Mesothelial cell of epicardium (in vitro differentiated cells): ENCODE measurements at places on chromosomes 6 and 20. TPM values are rescaled to one million over a fixed set of nuclear protein-coding genes. Genes with fewer than 3 reads are reported as not detected.

Gene HLA-DQB1
- total RNA-seq, result 9.0 to 9.8 TPM (median 9.7 TPM) in 3 replicates

Gene HEY2
- total RNA-seq, result 8.8 to 11.7 TPM (median 9.6 TPM) in 3 replicates

Gene PTP4A1
- total RNA-seq, result 47.0 to 51.5 TPM (median 51.1 TPM) in 3 replicates

Gene CEP250
- 65.5 to 69.6 TPM (median 68.4 TPM) in 3 replicates for total RNA-seq

Gene SRSF3
- total RNA-seq, result 404 to 411 TPM (median 407 TPM) in 3 replicates

Gene OR12D1
- total RNA-seq, result not detected in 3 replicates

Gene COL11A2
- total RNA-seq, result 12.6 to 14.4 TPM (median 14.2 TPM) in 3 replicates

Gene ZC3H12D
- total RNA-seq, result 0.44 to 0.72 TPM (median 0.47 TPM) in 3 replicates

DNA sequence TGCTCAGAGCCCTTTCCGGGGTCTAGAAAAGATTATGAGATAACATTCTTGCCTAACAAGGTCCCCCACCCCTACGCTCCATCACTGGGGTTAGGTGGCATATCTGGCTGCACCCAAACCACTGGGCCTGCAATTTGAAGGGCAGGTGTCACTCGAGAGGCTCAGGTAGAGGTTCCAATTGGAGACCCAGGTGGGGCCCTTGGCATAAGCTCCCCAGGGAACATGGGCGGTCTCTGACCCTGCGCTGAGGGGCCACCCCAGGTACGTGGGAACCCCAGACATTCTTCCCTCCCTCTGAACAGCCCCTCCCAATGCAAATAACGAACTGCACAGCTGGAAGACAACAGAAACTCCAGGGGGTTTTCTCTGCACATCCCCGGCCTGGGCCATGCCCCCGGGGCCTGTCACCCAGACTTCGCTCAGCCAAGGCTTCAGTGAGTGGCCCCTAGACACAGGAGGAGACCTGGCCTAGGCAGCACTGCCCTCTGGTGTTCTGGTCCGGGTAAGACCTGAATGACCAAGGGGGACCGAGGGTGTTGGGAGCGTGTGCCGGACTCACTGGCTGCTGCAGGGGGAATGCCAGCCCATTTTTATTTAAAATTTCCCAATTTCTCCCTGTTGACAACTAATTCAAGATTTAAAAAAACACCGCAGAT is 47.5 kb downstream of the DSTN start:
- DNase-seq, result no peak

GRCh38 chr6:4136354-4136831 is 1.0 kb upstream of the ECI2 start:
- DNase-seq, result no peak

DNA sequence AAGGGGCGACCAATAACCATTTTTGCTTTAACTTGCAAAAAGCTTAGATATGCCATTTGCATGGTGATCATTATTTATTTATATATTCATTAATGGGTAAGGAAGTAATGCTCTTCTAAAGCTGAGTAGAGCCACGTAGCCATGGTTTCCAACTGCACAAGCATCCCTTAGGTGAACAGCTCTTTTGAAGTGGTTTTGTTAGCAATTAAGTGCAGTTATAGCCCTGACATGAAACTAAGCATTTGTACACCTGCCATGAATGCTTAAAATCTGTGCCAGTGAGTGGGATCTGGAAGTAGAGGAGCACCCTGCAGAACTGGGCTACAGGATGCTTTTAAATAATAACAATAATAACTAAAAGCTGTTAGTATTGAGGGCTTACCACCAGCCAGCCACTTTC is 19.1 kb downstream of the TRAF3IP2 start:
- DNase-seq, result no peak

DNA sequence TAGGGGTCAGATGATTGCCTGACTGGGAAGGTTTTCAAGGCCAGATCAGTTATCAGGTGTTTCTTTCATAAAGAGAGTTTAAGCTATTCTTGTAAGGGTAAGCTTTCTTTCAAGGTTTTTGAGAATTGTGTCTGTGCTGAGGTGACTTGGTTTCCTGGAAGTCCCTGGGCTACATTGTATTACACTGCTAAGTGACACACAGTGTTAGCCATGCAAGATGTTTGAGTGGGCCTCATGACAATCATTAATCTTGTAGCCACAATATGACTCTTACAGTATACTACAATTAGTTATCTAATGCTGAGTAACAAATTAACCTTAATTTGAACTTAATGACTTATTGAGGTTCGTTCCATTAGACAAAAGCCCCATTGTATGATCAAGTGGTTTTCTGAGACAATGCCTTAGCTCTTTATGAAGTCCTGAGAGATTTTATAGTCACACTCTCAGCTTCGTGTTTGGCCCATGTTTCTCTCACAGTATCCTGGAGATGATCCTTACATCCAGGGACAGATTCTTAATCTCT is 186.7 kb downstream of the RPS12 start:
- no peak for DNase-seq

GRCh38 chr6:105058846-105059245 is 101.9 kb downstream of the LIN28B start:
- DNase-seq, result no peak

DNA sequence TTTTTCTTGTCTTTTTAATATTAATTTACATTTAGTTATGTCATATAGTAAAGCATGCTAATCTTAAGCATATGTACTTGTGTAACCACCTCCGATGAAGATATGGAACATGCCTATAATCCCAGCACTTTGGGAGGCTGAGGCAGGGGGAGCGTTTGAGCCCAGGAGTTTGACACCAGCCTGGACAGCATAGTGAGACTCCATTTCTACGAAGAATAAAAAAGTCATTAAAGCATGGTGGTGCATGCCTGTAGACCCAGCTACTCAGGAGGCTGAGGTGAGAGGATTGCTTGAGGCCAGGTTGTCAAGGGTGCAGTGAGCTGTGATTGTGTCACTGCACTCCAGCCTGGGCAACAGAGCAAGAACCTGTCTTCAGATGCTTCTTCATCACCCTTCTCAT is 628.8 kb upstream of the FLRT3 start:
- DNase-seq, result no peak

GRCh38 chr6:75128878-75129570 is 76.8 kb downstream of the COL12A1 start:
- no peak for DNase-seq

DNA sequence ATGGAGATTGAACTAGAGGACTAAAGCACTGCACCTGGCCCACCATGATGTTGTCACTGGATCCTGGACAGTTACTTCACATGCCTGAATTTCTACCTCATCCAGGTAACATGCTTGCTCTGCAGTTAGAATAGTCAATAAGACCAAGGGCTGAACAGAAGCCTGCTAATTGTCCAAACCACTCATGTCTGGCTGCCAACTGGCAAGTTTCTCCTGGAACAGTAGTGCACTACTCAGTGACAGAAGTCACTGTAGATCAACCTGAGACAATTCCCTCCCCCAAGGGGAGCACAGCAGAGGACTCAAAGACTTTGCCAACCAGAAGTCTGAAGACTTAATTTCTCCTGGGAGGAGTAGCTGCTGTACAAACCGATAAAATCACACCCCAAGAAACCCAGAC is 454.6 kb upstream of the MARCKS start:
- DNase-seq, result no peak

DNA sequence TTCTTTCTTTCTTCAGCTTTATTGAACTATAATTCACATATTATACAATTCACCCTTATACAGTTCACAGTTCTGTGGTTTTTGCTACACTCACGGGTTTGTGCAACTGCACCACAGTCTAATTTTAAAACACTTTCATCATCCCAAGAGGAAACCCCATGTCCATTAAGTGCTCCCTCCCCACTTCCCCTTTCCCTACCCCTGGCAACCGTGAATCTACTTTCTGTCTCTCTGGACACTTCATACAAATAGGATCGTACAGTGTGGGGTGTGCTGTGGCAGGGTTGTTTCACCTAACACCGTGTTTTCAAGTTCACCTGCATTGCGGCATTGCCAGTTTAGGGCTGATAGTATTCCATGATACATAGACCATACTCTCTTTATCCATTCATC is 118.8 kb downstream of the PHACTR3 start:
- DNase-seq, result no peak

DNA sequence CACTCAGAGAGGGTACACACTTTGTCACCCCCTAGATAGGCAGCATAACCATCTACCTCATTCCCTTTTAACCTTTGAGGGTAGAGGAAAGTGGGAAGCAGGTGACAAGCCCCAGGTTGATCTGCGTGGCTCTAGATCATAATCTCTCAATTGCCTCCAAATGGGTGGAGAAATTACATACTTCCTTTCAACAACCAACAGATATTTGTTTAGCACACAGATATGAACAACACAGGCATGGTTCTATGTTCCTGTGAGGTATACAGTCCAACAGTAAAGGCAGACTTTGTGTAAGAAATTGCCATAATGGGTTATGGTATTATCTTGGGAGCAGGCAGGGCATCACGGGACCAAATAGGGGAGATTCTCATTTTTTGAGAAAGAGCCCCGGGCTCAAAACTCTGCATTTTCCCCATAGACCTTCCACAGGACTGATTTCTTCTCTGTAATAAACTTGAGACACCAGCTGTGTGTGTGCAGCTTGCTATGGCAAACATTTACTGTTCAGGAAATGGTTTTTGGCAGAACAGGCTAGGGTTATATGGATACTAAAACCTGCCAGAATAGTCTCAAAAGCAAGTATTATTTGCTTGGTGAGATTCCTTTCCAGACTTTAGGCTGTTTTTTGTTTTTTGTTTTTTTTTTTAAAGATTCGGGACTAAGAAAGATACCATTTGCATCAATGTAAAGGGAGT is 126.2 kb downstream of the CD164 start:
- no peak for DNase-seq

- DNase-seq, result no peak
Observed at GRCh38 chr6:153405931-153406330, 274.8 kb upstream of the RGS17 start.

GRCh38 chr6:36925809-36926208 is 28.7 kb upstream of the PI16 start:
- DNase-seq, result no peak

GRCh38 chr20:4813076-4813862 is 91.6 kb downstream of the PRND start:
- DNase-seq, result no peak

- DNase-seq, result no peak
Observed at GRCh38 chr6:43123461-43124314, 47.4 kb upstream of the SRF start.

GRCh38 chr6:118740372-118740771 is 89.0 kb upstream of the CEP85L start:
- no peak for DNase-seq

- no peak for DNase-seq
Observed at GRCh38 chr20:21089391-21089790, 16.8 kb downstream of the LINC00237 start.
